ENCODE measurements at places on chromosomes 2 and 18. TPM values are rescaled to one million over a fixed set of nuclear protein-coding genes. Genes with fewer than 3 reads are reported as not detected.

The GNAL gene
- total RNA-seq: 0.15 TPM

The PSD4 gene
- total RNA-seq: 14.7 TPM

The DBI gene
- total RNA-seq: 195 TPM

The NPHP1 gene
- total RNA-seq: 6.5 TPM

The C2orf66 gene
- total RNA-seq: not detected

The C2orf78 gene
- not detected for total RNA-seq

DNA sequence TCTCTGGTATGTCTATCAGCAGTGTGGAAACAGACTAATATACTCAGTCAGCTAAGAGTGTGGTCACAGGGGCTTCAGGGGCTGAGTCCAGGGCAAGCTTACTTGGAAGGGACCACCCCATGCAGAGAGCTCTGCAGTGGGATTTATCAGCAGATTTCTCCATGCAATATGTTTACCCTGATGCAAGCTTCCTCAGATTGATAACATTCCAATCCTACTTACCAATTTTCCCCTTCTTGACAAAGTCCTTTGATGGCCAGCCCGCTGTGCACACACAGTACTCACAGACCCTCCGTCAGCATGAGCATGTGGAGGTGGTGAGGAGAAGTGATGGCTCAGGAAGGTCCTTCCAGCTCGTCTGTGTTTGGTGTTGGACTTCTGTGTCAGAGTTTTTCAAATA is 51.8 kb downstream of the SH3RF3 start:
- no peak for DNase-seq

DNA sequence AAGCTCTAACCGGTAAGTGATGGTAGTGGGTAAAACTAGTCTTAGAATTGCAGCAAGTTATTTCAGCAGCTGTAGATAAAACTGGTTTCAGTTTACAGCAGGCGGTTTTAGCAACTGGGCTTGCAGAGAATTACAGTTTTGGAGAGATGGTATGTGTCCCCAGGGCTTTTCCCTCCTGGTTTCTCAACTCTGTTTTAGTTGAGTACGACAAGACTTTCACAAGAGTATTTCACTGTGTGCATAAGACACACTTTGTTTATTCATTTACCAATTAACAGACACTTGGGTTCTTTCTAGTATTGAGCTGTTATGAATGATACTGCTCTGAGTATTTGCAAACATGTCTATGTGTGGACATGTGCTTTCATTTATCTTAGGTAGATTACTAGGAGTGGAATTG is 65.6 kb upstream of the RFX8 start:
- peak; percentile 63 for DNase-seq

- no peak for DNase-seq
Measured at GRCh38 chr2:45274250-45274926, 265.1 kb upstream of the SIX2 start.

DNA sequence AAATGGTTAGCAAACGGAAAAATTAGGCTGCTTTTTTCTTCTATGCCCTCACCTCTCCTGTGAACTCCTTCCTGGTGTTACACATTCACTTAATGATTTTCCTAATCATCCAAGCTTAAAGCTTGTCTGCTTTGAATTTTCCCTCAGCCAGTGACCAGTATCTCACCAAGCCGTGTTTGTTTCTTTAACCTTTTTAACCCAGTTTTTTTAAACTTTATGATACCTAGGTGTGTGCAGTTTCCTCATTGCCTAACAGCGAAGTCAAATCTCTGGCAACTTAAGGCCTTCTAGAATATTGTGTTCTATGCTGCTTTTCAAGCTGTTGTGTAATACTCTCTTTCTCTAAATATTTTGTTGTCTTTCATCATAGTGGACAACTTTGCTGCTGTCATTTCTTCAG is 113.0 kb downstream of the PIK3C3 start:
- DNase-seq: no peak

DNA sequence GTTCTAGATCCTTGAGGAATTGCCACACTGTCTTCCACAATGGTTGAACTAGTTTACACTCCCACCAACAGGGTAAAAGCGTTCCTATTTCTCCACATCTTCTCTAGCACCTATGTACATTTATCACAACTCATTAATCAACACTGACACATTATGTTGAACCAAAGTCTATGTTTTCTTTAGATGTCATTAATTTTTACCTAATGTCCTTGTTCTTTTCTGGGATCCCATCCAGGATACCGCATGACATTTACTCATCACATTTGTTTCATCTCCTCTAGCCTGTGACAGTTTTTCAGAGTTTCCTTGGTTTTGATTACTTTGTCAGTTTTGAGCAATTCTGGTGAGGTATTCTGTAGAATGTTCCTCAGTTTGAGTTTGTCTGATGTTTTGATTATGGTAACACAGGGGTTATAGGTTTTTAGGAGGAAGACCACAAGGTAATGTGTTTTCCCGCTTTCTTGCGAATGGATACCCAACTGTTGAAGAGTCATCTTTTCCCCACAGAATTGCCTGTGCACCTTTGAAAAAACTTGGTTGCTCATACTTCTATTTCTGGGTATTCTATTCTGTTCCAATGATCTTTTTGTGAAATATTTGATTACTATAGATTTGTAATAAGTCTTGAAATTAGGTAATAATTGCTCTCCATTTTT is 3.0 kb upstream of the UGT1A9 start:
- no peak for DNase-seq

DNA sequence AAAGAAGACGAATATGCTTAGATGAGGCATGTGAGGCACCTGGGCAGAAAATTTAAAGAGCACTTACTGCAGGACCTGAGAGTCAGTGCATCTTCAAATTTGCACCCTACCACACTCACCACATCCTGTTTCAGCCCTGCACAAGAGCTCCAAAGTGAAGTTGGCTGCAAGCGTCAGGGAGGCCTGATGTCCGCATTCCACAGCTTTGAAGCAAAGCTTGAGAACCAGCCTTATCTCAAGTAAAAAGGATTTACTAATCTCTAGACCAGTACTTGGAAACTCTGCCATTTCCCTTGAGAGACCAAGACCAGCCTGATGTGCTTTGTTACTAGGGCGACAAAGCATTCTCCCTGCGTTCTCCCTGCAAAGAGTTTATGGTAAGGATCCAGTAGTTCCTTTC is 3.4 kb upstream of the ASNSD1 start:
- DNase-seq: peak; percentile 47

DNA sequence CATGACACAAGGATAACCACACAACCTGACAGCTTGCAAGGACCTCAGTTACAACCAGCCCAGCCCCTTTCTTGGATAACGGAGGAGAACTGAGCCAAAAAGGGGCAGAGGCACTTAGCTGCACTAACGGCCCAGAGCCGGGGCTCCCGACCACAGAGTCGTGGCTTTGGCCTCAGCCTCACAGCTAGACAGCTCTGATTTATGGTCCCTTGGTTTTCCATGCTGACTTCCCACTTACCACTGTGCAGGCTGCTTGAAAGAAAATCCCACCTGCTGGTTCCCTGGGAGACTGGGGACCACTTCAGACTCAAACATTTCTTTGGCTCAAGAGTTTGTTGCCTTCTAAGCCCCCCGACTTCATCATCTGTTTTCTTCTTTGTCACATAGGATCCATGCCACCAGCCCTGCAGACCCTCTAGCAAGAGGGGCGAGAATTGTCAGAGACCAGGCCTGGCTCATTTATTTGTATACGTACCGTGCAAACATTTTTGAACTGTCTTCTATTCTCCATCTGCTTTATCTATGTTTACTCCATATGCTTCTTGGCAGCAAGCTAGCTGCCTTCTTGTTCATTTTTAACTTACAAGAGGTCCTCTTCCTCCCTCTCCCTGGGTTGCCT is 352.6 kb upstream of the MYT1L start:
- DNase-seq: no peak

- DNase-seq: no peak
Measured at GRCh38 chr2:130378898-130379214, 23.0 kb downstream of the PTPN18 start.

GRCh38 chr18:35089891-35090550 is 48.8 kb downstream of the MAPRE2 start:
- peak; percentile 60 for DNase-seq

GRCh38 chr2:30232801-30233130 is 1.4 kb downstream of the LBH start:
- no peak for DNase-seq
